ENCODE measurements at places on chromosomes 16 and 17. TPM values are rescaled to one million over a fixed set of nuclear protein-coding genes. Genes with fewer than 3 reads are reported as not detected.

- DNase-seq, result no peak
Observed at GRCh38 chr16:66378741-66379570, 12.5 kb downstream of the CDH5 start.

ABCA10 gene
- polyA plus RNA-seq, result 0.16 TPM

HCRT gene
- not detected for polyA plus RNA-seq

MT4 gene
- not detected for polyA plus RNA-seq

AARS1 gene
- 123 TPM for polyA plus RNA-seq

- no peak for DNase-seq
Observed at GRCh38 chr16:2048116-2048543, 345 bp downstream of the TSC2 start.
